Effector memory CD8-positive, alpha-beta T cell (primary cell): ENCODE measurements at places on chromosomes 11 and 22.

DNA sequence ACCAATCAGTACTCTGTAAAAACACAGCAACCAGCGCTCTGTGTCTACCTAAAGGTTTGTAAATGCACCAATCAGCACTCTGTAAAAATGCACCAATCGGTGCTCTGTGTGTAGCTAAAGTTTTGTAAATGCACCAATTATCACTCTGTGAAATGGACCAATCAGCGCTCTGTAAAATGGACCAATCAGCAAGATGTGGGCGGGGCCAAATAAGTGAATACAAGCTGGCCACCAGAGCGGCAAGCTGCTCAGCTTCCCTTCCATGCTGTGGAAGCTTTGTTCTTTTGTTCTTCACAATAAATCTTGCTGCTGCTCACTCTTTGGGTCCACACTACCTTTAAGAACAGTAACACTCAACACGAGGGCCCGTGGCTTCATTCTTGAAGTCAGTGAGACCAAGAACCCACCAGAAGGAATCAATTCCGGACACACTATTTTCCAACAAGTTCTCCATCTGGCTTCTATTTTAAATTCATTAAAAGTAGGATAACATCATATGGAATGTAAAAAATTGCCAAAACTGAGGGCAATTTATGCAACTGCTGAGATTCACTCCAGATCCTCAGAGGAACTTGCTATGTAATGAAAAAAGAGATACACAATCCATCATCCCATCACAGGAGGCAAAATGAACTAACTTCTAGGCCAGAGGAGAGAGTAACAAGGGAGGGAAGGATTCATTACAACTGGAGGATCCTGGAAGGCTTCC, 3.1 kb upstream of the PANX1 start:
- peaks cover 16% of the 10 kb centered on the region for H3K4me1 ChIP-seq
- no peaks in the 10 kb centered on the region for H3K27me3 ChIP-seq
- no peak overlapping the region for H3K27ac ChIP-seq
- peaks cover 7% of the 10 kb centered on the region for H3K36me3 ChIP-seq

DNA sequence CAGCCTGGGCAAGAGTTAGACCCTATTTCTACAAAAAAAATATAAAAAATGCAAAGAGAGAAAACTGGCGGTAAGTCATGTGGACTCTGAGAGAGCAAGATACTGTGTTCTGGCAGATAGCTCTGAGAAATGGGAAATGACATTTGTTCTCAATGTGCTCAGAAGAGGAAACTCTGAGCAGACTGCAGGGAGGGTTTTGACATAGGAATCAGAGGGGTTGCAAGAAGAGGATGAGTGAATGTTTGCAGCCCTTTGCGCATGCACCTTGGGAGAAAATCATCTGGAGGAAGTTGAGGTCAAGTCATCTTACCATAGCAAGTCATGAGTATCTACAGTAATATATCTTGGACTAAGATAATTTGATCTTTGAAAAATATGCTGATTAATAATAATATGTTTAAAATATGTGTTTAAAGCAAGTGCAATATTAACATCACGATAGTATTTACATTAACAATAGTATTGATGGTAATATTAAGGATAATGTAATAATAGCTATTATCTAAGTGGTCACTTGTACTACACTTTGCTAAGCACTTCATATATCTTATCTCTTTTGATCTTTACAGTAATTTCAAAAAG, 2.6 kb downstream of the ACER3 start:
- no peak for DNase-seq
- H3K4me1 ChIP-seq: peaks cover 15% of the 10 kb centered on the region
- no peaks in the 10 kb centered on the region for H3K27me3 ChIP-seq
- H3K27ac ChIP-seq: no peak overlapping the region

GRCh38 chr22:35995772-35996171, 32.9 kb downstream of the RBFOX2 start:
- peaks cover 56% of the 10 kb centered on the region for H3K27me3 ChIP-seq
- no peak for DNase-seq
- H3K4me3 ChIP-seq: no peak overlapping the region
- H3K27ac ChIP-seq: no peak overlapping the region

DNA sequence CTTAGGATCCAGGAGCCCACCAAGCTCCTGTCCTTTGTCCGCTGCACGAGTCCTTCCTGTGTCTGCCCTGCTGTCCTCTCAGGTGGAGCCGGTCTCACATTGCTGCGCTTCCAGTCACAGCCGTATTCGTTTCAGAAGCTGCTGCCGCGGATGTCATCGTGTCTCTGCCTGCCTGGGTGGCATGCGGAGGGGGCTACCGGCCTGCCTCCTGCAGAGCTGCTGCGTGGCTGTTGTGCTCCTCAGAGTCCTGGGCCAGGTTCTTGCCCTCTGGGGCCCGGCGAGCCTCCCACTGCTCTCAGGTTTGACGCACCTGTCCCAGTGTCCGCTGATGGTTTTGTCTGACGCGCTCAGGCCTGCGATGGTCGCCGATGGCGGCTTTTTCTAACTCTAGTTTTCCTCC, 254.2 kb downstream of the TBC1D22A start:
- H3K36me3 ChIP-seq: peaks cover 3% of the 10 kb centered on the region
- H3K27ac ChIP-seq: no peak overlapping the region
- peaks cover 28% of the 10 kb centered on the region for H3K4me1 ChIP-seq
- H3K27me3 ChIP-seq: no peaks in the 10 kb centered on the region
- DNase-seq: no peak

GRCh38 chr11:11076276-11076675, 218.4 kb upstream of the ZBED5 start:
- no peak overlapping the region for H3K4me3 ChIP-seq
- no peaks in the 10 kb centered on the region for H3K36me3 ChIP-seq
- H3K27me3 ChIP-seq: peaks cover 46% of the 10 kb centered on the region
- no peak overlapping the region for H3K27ac ChIP-seq
- DNase-seq: no peak

DNA sequence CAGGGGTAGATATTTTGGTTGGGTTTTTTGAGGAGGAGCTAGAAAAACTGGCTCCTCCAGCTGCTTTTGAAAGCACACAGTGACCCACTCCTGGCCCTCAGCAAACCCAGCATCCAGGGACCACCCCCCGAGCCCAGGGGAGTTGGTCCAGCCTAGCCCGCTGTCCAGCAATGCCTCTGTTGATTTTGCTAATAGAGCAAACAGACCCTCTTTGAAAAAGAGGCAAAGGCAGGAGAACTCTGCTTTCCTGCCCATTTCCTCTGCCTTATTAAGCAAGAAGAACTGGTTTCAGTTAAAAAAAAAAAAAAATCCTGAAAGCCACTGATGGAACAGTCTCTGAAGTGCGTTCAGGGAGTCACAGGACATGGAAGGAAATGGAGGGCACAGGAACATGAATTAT, 25.3 kb downstream of the ABTB2 start:
- no peak for DNase-seq
- no peak overlapping the region for H3K4me3 ChIP-seq
- peaks cover 38% of the 10 kb centered on the region for H3K27me3 ChIP-seq

DNA sequence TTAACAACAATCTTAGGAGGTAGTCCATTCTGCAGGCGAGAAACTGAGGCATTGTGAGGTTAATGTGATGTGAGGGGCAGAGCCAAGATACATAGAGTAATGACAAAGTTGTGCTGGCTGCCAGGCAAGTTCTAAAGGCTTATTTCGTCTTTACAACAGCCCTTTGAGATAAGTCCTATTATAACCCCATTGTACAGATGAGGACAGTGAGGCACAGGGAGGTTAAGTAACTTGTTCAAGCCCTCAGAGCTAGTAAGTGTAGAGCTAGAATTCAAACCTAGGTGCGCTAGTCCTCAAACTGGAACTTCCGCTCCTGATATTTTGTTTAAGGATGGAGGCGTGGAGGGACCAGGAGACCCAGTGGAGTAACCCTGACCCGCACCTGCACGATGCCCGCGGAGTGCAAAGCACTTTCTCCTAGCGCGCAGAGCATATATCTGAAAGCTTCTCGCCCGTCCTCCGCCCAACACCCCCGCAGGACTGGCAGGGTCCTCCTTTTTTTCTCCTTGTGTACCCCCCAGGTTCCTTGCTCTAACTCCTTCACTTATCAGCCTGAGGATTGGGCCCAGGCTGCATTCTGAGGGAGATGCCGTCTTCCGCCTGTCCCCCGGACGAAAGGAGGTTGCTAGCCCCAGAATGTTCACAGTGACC, 4.9 kb upstream of the FLI1 start:
- H3K27me3 ChIP-seq: peaks cover 42% of the 10 kb centered on the region
- H3K36me3 ChIP-seq: peaks cover 36% of the 10 kb centered on the region
- no peak overlapping the region for H3K4me3 ChIP-seq
- H3K27ac ChIP-seq: no peak overlapping the region

DNA sequence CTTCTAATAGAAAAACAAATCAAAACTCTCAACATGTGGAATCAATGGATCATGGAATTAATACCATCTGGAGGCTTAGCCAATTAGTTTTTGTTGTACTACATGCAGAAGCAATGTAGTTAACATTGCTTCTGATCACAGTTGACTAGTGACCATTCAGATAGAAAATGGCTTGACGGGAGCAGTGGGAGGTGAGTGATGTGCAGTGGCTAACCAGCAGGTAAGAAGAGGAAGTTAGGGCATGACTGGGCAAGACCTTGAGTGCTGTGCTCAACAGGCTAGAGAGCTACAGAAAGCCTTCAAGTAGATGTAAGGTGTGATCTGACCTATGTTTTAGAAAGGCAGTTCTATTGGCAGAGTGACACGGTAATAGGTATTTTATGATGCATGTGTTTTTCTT, 60.7 kb upstream of the ALKBH3 start:
- H3K4me1 ChIP-seq: no peaks in the 10 kb centered on the region
- H3K27me3 ChIP-seq: no peaks in the 10 kb centered on the region
- no peak overlapping the region for H3K27ac ChIP-seq
- no peaks in the 10 kb centered on the region for H3K36me3 ChIP-seq

GRCh38 chr11:44608651-44608990, 43.2 kb downstream of the CD82 start:
- H3K27ac ChIP-seq: peak overlapping the region; percentile 94
- no peak for DNase-seq
- peaks cover 43% of the 10 kb centered on the region for H3K4me1 ChIP-seq
- H3K36me3 ChIP-seq: peaks cover 44% of the 10 kb centered on the region
- no peaks in the 10 kb centered on the region for H3K27me3 ChIP-seq

GRCh38 chr11:44398266-44399030, 88.5 kb upstream of the ALX4 start:
- H3K4me3 ChIP-seq: no peak overlapping the region
- no peaks in the 10 kb centered on the region for H3K36me3 ChIP-seq
- H3K27me3 ChIP-seq: peaks cover 35% of the 10 kb centered on the region
- peaks cover 1% of the 10 kb centered on the region for H3K4me1 ChIP-seq

GRCh38 chr11:13160806-13161205, 116.8 kb upstream of the BMAL1 start:
- H3K27me3 ChIP-seq: peaks cover 44% of the 10 kb centered on the region
- no peak overlapping the region for H3K27ac ChIP-seq
- H3K4me1 ChIP-seq: no peaks in the 10 kb centered on the region
- DNase-seq: no peak
- H3K4me3 ChIP-seq: no peak overlapping the region

DNA sequence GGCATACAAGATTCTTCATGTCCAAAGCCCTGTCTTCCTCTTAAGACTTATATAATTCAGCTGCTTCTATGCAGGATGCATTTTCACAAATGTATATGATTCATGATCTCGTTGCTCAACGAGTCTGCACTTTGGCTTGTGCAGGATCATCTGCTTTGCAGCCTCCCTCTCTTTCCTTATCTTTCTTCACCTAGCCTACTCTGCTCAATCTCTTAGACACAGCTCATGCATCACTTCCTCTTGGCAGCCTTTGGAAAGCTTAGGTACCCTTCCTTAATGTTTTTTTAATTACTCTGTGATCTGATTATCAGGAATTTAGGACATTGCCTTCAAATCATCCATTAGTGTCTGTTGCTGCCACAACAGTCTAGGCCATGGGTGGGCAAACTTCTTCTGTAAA, 673.8 kb downstream of the NELL1 start:
- H3K4me1 ChIP-seq: no peaks in the 10 kb centered on the region
- H3K36me3 ChIP-seq: no peaks in the 10 kb centered on the region
- H3K27ac ChIP-seq: no peak overlapping the region
- no peak for DNase-seq
- no peaks in the 10 kb centered on the region for H3K27me3 ChIP-seq

- peaks cover 19% of the 10 kb centered on the region for H3K4me1 ChIP-seq
- peak within 1 kb of the TSS; percentile 94 for H3K4me3 ChIP-seq
- peak; percentile 99 for DNase-seq
- H3K36me3 ChIP-seq: peaks cover 35% of the 10 kb centered on the region
- peak within 1 kb of the TSS; percentile 95 for H3K27ac ChIP-seq
Measured at GRCh38 chr22:23893945-23894709, at the start of gene MIF. TSS of gene MIF (plus strand) at chr22:23894383. CDS start at chr22:23894475, 92 bp downstream.

DNA sequence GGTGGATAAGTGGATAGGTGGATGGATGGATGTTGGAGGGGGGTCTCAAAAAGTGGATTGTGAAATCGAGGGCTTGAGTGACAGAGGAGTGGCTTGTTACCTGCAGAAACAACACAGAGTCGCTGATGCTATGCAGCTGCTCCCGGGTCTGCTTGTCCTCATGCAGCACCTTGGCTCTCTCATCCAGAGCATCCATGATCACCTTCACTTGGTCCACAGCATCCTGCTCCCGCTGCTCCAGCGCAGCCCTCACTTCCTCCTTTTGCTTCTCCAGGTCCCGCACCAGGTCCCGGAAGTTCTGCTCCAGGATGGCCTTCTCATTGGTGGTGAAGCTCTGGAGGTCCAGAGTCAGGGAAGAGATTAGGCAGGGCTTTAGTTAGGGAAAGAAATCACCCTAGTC, 10.7 kb downstream of the TRIM29 start:
- H3K4me3 ChIP-seq: no peak overlapping the region
- H3K27me3 ChIP-seq: peaks cover 20% of the 10 kb centered on the region
- H3K36me3 ChIP-seq: peaks cover 4% of the 10 kb centered on the region
- no peak overlapping the region for H3K27ac ChIP-seq
- no peak for DNase-seq

DNA sequence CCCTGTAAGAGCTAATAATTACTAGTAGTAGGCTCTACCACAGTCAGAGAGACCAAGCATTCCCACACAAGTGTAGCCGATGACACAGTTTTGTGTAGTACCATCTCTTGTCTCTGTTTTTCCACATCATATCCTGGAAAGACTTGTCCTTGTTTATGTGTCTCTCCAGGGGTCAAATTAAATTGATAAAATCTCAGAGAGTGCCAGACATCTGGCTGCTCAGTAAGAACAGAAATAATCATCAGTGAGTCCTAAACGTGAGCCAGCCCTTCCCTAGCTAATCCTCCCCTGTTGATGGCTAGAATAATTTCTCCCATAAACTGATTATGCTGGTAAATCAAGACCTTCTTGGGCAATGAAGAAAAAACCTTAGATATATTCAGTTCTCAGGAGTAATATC, 111.4 kb upstream of the GRAMD1B start:
- peaks cover 34% of the 10 kb centered on the region for H3K27me3 ChIP-seq
- H3K4me1 ChIP-seq: no peaks in the 10 kb centered on the region
- DNase-seq: no peak
- H3K4me3 ChIP-seq: no peak overlapping the region
- no peaks in the 10 kb centered on the region for H3K36me3 ChIP-seq
- H3K27ac ChIP-seq: no peak overlapping the region

GRCh38 chr11:10274726-10275125, 19.3 kb downstream of the SBF2 start:
- no peak overlapping the region for H3K27ac ChIP-seq
- H3K4me1 ChIP-seq: peaks cover 6% of the 10 kb centered on the region
- peaks cover 6% of the 10 kb centered on the region for H3K36me3 ChIP-seq
- H3K27me3 ChIP-seq: no peaks in the 10 kb centered on the region
- H3K4me3 ChIP-seq: no peak overlapping the region
- no peak for DNase-seq
